ENCODE measurements at places on chromosomes 2 and 18. TPM values are rescaled to one million over a fixed set of nuclear protein-coding genes. Genes with fewer than 3 reads are reported as not detected.
A peak's percentile ranks its signal among the peaks of the same experiment; 100 is the strongest.

ERICH2 gene
- polyA plus RNA-seq = not detected

EPAS1 gene
- 43.4 TPM for polyA plus RNA-seq

STAT4 gene
- 3.8 TPM for polyA plus RNA-seq

CYS1 gene
- polyA plus RNA-seq = 10.8 TPM

EIF5B gene
- 57.7 TPM for polyA plus RNA-seq

IL18RAP gene
- polyA plus RNA-seq = 0.32 TPM

DNA sequence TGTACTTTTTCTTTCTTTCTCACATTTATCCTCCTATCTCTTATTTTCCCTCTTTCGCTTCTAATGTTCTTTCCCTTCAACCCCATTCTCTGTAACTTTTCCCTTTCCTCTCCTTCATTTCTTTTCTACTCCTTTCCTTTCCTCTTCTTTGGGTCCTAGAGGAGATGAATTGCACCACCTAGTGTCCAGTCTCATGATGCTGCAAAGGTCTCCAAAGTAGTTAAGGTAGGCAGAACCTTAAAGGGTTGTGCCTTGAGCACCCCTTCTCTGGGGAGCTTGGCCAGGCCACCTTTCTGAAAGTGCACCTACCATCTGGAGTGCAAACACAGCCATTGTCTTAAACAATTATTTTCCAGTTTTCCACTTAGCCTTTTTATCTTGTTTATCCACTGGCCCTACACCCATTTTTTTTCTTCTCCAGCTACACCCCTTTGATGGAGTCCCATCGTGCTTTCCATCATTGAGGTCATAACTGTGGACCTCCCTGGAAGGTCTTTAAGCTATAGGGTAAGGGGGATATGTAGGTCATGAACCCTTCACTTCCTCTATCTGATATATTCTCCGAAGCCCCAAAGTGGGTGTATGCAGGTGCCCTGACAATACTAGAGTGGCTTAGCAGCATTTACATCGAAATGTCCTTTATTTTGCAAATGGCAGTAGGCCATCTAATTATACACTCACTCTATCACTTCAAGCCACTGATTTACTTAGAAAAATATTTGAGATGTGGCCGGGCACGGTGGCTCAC lies 155.9 kb downstream of the ESCO1 start:
- no peak for DNase-seq

- no peak for DNase-seq
These were observed 35.5 kb downstream of the DDX18 start for GRCh38 chr2:117850015-117850414.

DNA sequence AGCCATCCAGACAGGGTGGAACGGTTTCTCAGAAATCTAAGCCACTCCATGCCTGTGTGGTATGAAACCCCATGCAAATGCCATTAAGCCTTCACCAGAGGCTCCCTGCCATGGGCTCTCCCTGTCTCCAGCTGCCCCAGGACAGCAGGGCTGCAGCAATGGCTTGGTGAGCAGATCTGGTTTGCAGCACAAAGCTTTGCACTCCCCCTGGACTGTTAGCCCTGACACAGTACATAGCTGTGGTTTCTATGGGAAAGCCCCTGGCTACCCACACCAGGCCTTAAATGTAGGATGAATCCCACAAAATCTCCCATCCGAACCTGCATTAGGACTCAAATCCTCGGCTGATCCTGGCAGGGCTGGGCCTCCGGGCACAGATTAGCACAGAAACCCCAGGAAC lies 291.6 kb downstream of the TNS1 start:
- DNase-seq = no peak

GRCh38 chr18:2551425-2551824 lies 19.9 kb downstream of the METTL4 start:
- no peak for DNase-seq

- DNase-seq = no peak
These were observed 9.3 kb upstream of the ATL2 start for GRCh38 chr2:38386377-38386776.

GRCh38 chr2:158995677-158996049 lies 27.2 kb downstream of the TANC1 start:
- no peak for DNase-seq

GRCh38 chr2:218249691-218250090 lies 11.1 kb upstream of the GPBAR1 start:
- DNase-seq = no peak

- no peak for DNase-seq
These were observed 408.7 kb upstream of the HS6ST1 start for GRCh38 chr2:128727404-128727803.

DNA sequence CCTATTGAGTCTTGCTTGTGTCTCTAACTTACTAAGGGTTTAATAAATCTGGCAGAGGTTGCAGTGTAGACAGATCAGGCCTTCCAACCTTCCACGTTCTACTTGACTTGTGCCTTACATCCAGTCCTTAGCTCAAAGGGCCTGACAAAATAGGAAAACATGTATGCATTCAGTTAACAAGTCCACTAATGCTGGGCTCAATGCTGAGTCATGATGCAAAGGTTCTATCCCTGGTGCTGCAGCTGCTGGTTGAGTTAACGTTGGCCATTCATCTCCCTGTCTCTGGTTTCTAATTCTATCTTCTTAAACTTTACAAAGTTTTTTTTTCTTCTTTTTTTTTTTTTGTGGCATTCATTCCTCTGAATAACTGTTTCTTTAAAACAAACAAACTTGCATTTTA lies 46.3 kb upstream of the ITGB6 start:
- DNase-seq = no peak

DNA sequence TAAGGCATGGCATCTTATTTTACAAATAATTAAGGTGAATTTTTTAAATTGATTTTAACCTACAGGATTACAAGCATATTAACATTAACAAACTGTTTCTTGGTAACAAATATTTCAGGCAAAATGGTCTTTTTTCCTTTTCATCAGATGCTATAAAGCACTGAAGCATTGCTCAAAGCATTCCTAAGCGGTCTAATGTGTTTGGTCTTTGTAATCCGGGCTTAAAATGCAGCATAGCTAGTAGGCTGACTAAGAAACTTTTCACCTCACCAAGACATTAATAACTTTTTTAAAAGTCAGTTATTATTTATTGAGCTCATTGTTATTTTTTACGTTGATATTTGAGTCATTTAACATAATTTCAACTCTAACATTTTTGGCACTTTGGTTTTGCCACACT lies 538.8 kb upstream of the SLC39A10 start:
- no peak for DNase-seq

DNA sequence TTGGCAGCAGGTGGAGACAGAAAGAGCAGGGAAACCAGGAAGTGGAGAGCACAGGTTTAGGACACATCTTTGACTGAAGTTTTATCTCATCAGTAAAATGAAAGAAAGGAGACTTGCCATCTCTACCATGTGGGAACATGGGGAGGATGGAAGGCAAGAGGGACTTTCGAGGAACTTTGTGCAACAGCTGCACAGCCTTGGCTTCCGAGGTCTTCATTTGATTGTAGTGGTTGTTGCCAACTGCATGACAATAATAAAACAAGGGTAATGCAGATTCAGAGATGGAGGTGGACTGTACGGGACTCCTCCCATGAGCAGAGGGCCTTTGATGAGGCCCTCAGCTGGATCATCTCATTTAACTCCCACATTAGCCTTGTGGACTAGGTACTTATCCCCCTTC lies 49.3 kb upstream of the FZD7 start:
- no peak for DNase-seq

GRCh38 chr2:36659872-36660312 lies 36.6 kb upstream of the VIT start:
- DNase-seq = no peak

GRCh38 chr2:44169155-44169898 lies 652 bp downstream of the PPM1B start:
- peak; percentile 52 for DNase-seq

- DNase-seq = no peak
These were observed 233.3 kb downstream of the SETBP1 start for GRCh38 chr18:44914028-44914427.

- no peak for DNase-seq
These were observed 132.8 kb downstream of the THADA start for GRCh38 chr2:43462866-43463641.

DNA sequence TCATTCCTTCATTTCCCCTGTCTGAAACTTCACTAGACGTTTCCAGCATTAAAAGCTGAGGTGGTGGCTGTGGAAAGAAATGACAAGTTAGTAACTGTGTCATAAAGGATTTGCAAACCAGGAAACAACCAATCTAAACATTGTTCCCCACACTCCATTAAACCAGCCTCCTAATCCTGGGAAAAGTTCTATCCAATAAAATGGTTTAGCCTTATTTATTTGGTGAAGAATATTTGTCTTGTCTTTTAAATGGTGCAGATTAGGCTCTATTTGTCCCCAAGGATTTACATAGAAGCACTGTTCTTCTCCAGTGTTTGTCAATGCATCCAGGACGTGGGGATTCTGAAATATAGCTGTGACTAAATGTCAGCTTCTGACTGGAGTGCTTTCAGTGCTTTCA lies 10.5 kb upstream of the DPP4 start:
- DNase-seq = no peak

DNA sequence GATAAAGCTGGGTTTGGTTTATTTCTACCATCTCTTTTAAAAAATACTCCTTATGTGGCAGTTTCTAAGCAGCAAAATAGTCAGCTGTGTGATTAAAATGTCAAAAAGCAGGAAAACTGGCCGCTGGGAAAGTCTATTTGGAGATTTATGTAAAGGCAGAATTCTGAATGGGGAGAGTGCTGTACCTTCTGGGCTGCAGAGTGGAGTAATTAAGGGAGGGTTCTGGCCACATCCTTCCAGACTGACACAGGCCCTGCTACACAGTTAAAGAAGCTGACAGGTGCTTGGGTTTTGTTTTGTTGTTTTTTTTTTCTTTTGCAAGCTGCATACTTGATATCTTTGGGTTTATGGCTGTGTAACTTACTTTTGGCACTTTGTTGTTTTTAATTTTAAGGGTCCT lies 157.2 kb downstream of the WDSUB1 start:
- DNase-seq = no peak

Measured in muscle of arm (tissue), 14 donors.